Natural killer cell treated with Interleukin-12 subunit alpha and Interleukin-12 subunit beta and Interleukin-15 and Interleukin-18, amount 100 ng/mL, for 72 hours (primary cell): ENCODE measurements at places on chromosomes 5 and 9. TPM values are rescaled to one million over a fixed set of nuclear protein-coding genes. Genes with fewer than 3 reads are reported as not detected.
A peak's percentile ranks its signal among the peaks of the same experiment; 100 is the strongest.

DNA sequence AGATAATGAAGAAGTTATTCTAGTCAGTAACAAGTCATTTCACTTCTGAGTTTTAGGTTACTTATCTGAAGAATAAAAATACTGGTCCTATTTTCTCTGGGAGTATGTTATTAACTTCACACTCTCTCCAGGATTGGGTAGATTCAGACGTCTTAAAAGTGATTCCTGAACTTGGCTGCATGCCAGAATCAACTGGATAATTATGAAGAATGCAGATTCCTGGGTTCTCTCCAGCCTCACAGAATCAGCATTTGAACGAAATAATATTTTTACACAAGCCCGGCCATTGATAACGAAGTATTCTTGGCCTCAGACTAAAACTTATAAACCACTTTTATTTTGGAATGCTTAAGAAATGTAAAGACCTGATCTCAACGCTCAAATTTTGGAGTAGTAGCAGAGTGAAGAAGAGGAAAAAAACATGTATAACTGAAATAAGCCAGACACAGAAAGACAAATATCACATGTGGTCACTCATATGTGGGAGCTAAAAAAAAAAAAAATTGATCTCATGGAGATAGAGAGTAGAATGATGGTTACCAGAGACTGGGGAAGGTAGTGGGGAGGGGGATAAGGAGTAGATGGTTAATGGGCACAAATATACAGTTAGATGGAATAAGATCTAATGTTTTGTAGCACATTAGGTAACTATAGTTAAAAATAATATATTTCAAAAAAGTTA, 507.3 kb downstream of the ISL1 start:
- no peak overlapping the region for H3K4me3 ChIP-seq
- peaks cover 9% of the 10 kb centered on the region for H3K36me3 ChIP-seq
- no peaks in the 10 kb centered on the region for H3K4me1 ChIP-seq
- DNase-seq: no peak

DNA sequence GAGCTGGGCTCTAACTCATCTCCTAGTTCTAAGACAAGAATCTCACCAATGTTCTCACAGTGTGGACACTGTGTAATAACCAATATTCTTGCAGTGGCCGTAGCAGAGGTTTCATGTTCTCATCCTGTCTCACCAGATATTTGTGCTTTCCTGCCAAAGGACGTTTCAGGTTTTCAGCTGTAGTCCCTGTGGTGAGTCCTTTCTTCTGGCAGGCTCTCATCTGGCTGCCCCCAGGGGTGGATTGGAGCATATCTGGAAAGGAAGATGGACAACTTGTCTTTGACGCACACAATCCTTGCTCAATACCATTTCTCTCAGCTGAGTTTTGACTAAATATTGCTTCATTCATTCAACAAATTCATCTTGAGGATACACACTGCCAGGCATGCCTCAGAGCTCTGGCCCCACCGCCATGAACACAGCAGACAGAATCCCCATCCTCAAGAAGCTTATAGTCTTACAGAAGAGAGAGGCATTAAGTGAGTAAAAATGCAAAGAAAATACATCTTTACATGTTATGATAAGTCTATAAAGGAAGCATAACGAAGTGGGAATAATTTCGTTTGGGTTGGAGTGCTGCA, 33.8 kb upstream of the NEURL1B start:
- no peak for DNase-seq
- H3K27me3 ChIP-seq: peaks cover 20% of the 10 kb centered on the region
- H3K4me1 ChIP-seq: no peaks in the 10 kb centered on the region
- no peak overlapping the region for H3K4me3 ChIP-seq

FOXD4L6 gene
- not detected for total RNA-seq

TLR4 gene
- total RNA-seq: 0.42 TPM

LRRC70 gene
- 3.3 TPM for total RNA-seq

DNA sequence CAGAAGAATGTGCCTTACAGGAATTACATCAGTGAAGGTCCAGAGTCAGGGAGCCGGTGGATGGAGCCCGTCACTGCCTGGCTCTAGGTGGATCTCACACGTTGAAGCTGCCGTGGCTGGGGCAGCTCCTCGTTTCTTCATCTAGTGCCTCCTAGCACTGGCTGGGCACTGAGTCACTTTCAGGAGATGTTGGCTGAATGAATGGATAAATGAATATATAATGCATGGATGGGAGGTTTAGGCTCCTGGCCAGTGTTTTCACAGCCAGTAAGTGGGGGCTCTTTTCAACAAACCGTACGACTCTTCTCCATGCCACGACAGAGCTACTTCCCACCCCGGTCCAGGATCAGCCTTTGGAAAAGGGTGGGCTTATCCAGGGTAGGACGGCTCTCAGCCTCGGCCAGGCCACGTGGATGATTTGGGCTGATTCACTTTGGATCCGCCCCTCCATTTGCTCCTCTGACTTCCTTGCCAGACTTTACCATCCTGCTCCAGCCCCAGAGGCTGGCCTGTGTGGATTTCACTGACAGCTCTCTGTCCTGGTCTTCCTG, 1.3 kb upstream of the SH3PXD2B start:
- H3K4me3 ChIP-seq: no peak overlapping the region
- no peaks in the 10 kb centered on the region for H3K36me3 ChIP-seq
- H3K4me1 ChIP-seq: peaks cover 16% of the 10 kb centered on the region

TMC1 gene
- total RNA-seq: not detected

SLC45A2 gene
- total RNA-seq: not detected

DNA sequence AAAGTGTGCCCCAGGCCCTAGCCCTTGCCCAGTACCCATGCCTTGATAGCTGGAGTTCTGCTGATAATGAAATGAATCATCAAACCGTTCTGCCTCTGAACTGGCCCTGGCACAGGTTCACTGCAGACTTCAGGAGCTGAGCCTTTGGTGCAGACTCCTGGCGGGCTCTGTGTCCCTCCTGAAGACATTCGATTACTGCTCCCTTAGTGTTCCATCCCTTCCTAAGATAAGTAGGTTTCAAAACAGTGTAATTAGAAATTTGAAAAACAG, 97.2 kb downstream of the MVB12B start:
- no peak overlapping the region for H3K27ac ChIP-seq
- H3K36me3 ChIP-seq: no peaks in the 10 kb centered on the region
- H3K4me3 ChIP-seq: no peak overlapping the region
- peaks cover 15% of the 10 kb centered on the region for H3K27me3 ChIP-seq
- H3K4me1 ChIP-seq: peaks cover 14% of the 10 kb centered on the region

LCN2 gene
- total RNA-seq: not detected

DNA sequence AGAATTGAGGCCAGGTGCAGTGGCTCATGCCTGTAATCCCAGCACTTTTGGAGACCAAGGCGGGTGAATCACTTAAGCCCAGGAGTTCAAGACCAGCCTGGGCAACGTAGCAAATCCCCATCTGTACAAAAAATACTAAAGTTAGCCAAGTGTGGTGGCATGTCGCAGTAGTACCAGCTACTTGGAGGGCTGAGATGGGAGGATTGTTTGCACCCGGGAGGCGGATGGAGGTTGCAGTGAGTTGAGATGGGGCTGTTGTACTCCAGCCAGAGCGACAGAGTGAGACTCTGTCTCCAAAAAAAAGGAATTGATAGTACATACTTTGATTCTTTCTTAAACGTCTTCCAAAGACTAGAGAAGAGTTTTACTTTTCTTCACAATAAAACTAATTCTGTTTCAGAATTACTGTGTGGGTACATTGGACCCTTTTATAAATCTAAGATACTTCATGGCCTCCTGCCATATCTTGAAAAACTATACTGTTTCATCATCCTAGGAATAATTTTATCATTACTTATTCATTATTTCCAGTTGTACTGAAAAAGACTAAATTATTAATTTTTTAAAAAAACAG, 132.0 kb upstream of the GRHPR start:
- H3K36me3 ChIP-seq: no peaks in the 10 kb centered on the region
- H3K27me3 ChIP-seq: no peaks in the 10 kb centered on the region
- H3K27ac ChIP-seq: peak overlapping the region; percentile 40
- no peak overlapping the region for H3K4me3 ChIP-seq
- DNase-seq: no peak

CXXC5 gene
- total RNA-seq: 9.0 TPM

ITGA2 gene
- total RNA-seq: 0.17 TPM

DNA sequence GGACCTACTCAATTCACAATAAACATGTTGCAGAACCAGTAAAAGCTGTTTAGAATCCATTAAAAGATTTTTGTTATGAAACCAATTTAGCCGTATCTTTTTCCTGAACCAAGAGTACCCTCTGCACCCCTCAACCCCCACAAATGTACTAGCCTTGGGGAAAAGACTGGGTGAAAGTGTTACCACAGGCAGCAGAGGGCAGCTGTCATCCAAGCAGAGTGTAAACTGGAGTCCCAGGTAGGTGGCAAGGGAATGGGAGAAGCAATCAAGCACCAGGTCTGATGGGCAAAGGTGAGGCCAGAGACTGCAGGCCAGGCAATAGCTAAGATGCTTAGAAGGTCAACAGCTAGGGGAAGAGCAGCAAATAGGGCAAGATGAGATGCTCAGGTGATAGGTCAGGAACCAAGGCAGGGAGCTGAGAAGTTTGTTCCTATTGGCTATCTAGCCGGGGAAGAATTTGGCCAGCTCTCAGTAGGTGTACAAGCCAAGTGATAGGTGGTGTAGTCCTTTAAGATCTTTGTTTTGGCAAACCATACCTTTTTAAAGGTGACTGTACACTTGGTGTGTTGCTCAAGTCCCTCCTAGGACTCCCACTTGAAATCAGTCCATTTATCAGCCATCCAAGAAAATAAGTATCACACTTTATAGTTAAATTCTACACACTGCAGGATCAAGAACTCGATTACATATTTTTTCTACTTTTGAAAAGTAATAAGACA, 77.8 kb upstream of the CCDC112 start:
- H3K27ac ChIP-seq: no peak overlapping the region
- H3K27me3 ChIP-seq: peaks cover 8% of the 10 kb centered on the region
- peaks cover 16% of the 10 kb centered on the region for H3K4me1 ChIP-seq
- DNase-seq: no peak
- no peaks in the 10 kb centered on the region for H3K36me3 ChIP-seq

- H3K27me3 ChIP-seq: peaks cover 39% of the 10 kb centered on the region
- H3K4me3 ChIP-seq: peak overlapping the region; percentile 44
- H3K36me3 ChIP-seq: peaks cover 5% of the 10 kb centered on the region
- DNase-seq: no peak
These were observed 2.8 kb upstream of the CDC20B start for GRCh38 chr5:55175781-55176175.
